Hematopoietic multipotent progenitor cell treated with erythropoietin and hydrocortisone succinate and interleukin-3 and kit ligand, for 6 days (in vitro differentiated cells): ENCODE measurements at places on chromosomes 1 and 21.
A peak's percentile ranks its signal among the peaks of the same experiment; 100 is the strongest.

DNA sequence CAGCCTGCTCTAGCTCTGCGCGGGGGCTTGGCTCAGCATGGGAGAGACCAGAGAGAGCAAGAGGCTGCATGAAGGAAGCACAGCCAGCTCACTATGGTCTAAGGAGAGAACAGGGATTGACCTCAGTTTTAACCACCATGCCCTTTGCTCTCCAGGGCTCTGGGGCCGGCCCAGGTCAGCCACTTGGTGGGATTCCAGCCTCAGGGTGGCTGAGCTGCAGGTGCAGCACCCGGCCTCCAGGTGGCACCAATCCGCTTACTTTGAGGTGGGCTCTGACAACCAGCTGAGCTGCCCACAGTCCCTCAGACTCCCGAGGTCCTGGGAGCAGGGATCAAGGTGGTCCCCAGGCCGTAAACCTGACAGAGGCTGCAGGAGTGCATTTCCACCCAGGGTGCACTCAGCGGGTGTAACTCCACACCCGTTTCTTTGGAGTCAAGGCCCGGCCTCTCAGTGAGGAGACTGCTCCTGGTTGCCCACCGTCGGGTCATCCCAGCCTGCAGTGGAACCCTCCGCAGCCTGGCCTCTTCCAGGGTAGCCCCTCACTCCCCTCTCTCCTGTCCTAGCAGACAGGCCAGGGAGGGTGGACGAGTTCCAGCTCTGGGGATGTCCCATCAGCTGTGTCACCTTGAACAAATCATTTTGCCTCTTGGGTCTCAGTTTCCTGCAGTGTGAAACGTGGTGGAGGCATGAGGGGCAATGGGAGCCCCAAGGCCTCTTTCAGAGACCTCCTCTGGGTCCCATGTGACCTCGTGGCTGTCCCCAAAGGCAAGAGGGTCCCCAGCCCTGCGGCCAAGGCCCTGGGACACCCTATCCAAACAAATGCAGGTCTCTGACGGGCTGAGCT is 607 bp upstream of the LGR6 start:
- DNase-seq = peak; percentile 76

GRCh38 chr21:45542242-45542666 is at the start of gene SLC19A1:
TSS of gene SLC19A1 (minus strand) at chr21:45542440. CDS start at chr21:45537959, 4,481 bp downstream.
- peak; percentile 78 for DNase-seq

GRCh38 chr1:43975249-43975961 is 645 bp downstream of the ATP6V0B start:
- peak; percentile 70 for DNase-seq

- no peak for DNase-seq
Observed at GRCh38 chr1:232474826-232475225, 155.1 kb downstream of the SIPA1L2 start.

DNA sequence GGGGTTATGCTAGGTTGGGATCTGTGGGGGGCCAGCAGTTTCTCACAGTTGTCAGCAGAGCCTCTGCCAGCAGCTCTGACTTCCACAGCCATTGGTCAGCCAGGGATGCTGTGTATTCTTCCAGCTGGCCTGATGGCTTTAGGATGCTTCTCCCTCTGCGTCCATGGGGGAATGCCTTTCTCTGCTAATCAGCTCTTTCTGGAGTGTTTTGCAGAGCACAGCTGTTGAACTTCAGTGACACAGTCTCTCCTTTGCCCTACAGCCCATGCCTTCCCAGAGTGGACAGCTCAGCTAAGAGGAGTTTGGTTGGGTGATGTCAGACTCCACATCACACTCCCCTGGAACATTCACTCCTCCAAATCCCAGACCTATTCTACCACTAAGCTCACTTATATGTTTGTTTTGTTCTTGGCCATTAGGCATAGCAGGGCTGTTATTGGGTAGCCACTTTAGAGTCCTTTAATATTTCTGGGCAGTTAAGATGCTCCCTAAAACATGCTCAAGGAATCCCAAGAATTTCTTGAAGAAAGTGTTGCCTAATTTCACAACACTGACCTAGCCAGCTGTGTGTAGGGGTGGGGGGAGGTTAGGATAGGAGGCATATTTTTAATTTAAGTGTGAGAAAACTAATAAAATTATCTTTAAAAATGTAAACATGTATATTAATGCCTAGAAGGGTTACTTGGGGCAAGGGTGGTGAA is 75.3 kb upstream of the KIAA0040 start:
- no peak for DNase-seq

GRCh38 chr21:41397471-41397891 is 28.6 kb upstream of the MX1 start:
- no peak for DNase-seq

DNA sequence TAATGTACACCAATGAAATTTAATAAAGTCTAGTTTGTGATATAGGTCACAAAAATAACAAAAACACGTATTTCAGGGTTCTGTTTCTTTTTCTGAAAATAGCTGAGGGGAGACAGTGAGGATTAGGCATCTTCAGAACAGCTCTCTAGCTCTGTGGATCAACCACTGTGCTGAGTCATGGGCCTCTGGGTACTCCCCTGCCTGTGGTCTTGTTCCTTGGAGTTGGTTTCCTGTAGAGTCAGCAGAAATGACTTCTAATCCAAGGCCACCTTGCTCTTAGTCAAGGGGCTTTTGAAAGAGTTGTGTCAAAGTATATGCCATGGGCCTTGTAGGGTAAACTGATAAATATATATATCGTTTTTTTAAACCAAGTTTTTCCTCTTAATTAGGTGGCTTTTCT is 141.8 kb upstream of the ZRANB2 start:
- DNase-seq = peak; percentile 5

GRCh38 chr1:200634261-200635122 is 13.9 kb upstream of the KIF14 start:
- no peak for DNase-seq

DNA sequence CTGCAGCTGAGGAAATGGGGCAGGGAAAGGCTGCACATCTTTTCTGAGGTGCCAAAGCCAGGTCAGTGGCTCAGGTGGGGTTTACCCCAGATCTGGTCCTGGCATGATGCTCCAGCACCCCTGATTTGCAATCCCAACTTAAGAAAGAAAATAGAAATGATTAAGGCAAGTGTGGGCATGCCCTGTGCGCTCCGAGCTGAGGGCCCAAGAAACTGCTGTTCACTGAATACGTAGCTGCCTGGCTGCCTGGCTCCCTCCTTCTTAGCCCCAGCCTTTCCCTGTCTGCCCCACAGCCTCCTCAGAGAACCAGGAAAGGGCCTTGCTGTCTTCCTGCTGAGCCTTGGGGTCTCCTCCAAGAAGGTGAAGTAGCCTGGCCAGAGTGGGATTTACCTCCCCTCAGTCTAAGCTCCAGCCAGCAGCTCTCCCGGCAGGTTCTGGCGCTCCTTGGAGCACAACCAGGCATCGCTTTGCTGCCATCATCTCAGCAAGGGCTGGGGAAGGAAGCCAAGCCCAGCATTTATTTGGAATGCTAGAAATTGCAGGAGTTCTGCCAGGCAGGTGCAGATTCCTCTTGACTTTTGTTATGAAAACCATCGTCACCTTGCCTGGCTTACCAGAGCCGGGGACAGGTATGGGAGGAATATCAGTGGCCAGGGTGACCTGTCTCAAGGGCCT is 51.3 kb upstream of the SELENON start:
- no peak for DNase-seq

- DNase-seq = no peak
Observed at GRCh38 chr1:233603478-233603877, 10.4 kb upstream of the KCNK1 start.

- DNase-seq = no peak
Observed at GRCh38 chr1:21966247-21967000, 10.4 kb upstream of the CELA3B start.

DNA sequence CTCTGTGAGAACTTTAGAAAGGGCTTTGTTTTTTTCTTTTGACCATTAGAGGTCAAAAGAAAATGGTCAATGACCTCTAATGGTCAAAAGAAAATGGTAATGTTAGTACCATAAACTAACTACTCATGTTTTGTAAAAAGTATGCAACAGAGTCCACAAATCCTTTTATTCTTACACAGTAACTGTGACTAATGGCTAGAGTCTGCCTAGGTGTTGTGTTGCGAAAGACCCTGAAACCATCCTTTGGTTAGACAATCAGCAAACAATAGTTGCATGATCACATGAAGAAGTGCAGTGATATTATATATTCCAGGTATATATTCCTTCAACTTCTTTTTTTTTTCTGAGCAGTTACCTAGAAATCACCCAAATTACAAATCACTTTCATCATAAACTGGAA is 40.9 kb downstream of the NEGR1 start:
- DNase-seq = no peak

- DNase-seq = no peak
Observed at GRCh38 chr1:111961016-111961415, 28.5 kb downstream of the KCND3 start.

- DNase-seq = no peak
Observed at GRCh38 chr1:215681041-215681440, 113.9 kb downstream of the KCTD3 start.

- DNase-seq = no peak
Observed at GRCh38 chr1:181948372-181948771, 113.1 kb downstream of the ZNF648 start.

DNA sequence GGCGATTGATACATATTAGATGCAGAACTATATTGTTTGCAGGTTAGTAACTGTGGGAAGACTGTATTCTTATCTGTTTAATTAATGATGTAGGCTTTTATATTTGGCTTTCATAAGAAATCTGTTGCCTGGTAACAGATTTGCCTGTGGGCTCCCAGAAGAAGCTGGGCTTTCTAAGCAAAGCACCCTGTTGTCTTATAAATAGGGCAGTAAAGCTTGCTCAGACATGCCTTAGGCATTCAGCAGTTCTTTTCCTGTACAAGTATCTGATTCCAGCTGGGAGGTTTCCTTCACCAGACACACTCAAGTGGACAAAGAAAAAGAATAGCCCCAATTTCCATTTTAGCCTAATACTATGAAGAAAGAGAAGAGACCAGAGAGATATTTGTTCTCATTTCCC is 524.0 kb downstream of the LRRIQ3 start:
- DNase-seq = no peak

DNA sequence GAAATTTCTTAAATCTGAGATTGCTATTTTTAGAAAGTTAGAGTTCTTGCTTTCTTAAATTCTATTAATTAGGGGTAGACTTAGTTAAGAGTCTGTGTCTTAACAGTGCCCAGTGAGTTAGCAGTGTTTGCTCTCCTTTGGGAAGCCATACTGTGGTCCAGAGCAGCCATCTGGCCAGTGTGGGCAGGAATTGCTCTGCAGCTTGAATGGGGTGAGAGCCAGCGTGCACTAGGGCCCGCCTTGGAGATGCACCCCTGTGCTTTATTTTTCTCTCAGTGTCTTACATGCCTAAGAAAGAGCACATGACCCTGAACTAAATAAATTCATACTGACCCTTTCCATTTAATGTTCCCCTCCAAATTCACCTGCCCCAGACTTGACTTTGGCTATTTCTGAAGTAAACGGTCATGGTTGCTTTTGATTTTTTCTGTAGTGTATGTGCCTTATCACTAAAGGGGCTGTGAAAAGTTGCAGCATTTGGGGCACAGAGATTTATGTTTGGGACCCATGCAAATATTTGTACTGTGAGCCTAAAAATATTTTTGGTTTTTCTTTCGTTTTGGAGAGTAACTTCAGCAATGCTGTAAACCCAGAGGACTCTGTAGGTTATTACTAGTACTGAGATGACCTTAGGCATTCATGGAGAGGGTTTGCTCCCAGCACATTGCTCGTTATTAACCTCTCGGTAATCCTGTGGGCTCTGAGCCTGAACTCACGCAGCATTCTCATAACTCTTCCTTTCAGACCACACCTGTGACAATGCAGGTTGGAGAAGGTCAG is 21.3 kb upstream of the KCNQ4 start:
- DNase-seq = no peak

DNA sequence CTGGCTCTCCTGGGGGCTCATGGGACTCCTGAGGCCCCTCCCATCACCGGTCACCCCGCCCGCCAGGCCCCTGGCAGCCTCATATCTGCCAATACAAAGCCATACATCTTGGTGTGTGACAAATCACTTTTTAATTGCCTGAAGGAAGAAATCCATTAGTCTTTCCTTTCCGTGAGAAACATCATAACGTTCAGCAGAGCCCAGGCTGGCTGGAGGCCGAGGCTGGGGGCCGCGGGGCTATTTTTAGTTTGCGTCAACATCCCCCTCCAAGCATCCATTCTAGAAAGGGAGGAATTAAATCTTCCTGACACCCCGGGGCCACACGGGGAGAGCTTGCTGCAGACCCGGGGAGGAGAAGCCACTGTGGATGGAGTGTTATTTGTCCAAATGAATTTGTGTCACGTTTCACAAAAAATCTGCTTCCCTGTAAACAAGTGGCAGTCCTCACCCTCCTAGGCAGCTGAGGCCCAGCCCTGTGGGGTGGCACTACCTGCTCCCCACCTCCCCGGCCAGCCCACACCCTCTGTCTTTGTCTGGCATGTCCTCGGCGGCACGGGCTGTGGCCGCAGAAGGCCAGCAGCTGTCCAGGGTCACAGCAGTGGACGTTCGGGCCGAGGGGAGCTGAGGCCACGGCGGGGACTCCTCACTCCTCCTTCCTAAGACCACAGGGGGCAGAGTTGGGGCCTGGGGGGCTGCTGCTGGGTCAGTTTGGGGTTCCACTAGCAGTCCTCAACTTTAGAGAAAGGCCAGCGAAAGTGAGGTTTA is 236.9 kb upstream of the VAMP3 start:
- no peak for DNase-seq

DNA sequence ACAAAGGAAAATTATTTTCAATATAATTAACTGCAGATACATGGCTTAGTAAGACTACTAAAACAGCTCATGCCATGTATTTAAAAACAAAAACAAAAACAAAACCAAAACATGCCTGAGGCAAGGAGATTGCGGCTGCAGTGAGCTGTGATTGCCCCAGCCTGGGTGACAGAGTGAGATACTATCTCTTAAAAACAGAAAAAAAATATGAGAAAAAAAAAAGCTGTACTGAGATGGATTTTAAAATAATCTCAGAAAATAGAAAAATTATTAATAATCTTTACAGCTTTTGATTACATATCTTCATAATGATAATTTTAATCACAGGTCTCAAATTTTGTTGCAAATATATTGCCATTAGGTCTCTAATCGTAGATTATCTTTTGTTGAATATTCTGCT is 24.0 kb upstream of the LIN9 start:
- DNase-seq = no peak
